ENCODE measurements at places on chromosomes 12 and 14.

GRCh38 chr12:59580050-59580449 is 15.8 kb upstream of the SLC16A7 start:
- no peak overlapping the region for H3K27ac ChIP-seq
- DNase-seq = no peak
- no peak overlapping the region for H3K4me3 ChIP-seq
- no peaks in the 10 kb centered on the region for H3K4me1 ChIP-seq
- no peaks in the 10 kb centered on the region for H3K36me3 ChIP-seq

DNA sequence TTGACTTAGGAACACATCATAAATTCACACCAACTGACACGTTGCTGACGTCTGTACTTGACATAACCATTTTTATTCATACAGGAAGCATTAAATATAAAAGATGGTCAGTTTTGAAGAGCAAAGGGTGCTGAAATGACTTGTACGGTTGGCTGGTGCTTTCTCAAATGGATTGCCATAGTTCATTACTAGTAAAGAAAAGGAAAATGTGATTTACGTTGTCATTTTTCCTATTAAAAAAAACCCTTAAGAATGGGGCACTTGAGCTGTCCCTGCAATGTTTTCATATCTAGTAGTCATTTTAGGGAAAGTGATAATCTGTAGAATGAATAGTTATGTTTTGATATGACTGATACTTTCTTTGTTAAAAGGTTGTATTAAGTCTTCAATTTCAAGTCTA is 22.5 kb upstream of the MANSC4 start:
- no peak overlapping the region for H3K4me3 ChIP-seq
- no peaks in the 10 kb centered on the region for H3K27me3 ChIP-seq
- H3K4me1 ChIP-seq = peaks cover 8% of the 10 kb centered on the region
- DNase-seq = no peak

DNA sequence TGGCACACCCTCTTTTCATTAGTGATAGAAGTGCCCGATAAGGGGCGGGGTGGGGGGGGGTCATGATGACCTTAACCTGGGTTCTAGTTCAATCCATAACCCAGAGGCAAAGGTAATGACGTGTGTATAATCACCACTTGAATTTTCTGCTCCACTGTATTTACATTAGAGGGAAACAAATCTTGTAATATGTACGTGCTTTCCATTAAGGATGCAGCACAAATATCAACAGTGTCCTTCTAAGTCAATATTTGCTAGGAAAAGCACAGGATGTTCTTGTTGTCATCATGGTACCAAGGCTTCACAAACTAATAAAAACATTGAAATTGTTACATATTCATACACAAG is 121.2 kb upstream of the SLC38A2 start:
- no peak overlapping the region for H3K4me3 ChIP-seq
- H3K27me3 ChIP-seq = no peaks in the 10 kb centered on the region
- no peaks in the 10 kb centered on the region for H3K36me3 ChIP-seq
- no peak overlapping the region for H3K27ac ChIP-seq
- peaks cover 11% of the 10 kb centered on the region for H3K4me1 ChIP-seq
- DNase-seq = no peak

DNA sequence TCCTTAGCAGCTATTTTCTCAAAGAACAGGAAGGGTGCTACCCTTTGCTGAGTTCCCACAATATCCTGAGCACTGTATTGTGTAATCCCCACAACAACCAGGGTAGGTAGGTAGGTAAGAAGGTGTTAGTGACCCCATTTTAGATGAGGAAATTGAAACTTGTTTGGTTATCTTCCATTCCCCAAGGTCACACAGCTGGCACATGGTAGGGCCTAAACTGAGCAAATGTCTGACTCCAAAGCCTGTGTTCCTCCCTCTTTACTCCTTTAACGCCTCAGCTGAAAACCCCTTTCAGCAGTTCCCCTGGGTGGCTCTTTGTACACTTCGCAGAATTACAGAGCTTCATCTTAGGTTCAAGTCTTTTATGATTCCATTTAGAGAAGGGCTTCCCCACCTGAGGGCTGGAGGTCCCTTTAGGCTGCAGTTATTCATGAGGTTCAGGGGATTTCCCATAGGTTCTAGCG is 26.5 kb upstream of the RIC8B start:
- DNase-seq = no peak
- peaks cover 20% of the 10 kb centered on the region for H3K27me3 ChIP-seq
- peaks cover 11% of the 10 kb centered on the region for H3K36me3 ChIP-seq

GRCh38 chr12:48601013-48601756 is 31.3 kb upstream of the LALBA start:
- H3K27ac ChIP-seq = no peak overlapping the region
- H3K4me3 ChIP-seq = no peak overlapping the region
- H3K4me1 ChIP-seq = no peaks in the 10 kb centered on the region
- H3K36me3 ChIP-seq = no peaks in the 10 kb centered on the region

DNA sequence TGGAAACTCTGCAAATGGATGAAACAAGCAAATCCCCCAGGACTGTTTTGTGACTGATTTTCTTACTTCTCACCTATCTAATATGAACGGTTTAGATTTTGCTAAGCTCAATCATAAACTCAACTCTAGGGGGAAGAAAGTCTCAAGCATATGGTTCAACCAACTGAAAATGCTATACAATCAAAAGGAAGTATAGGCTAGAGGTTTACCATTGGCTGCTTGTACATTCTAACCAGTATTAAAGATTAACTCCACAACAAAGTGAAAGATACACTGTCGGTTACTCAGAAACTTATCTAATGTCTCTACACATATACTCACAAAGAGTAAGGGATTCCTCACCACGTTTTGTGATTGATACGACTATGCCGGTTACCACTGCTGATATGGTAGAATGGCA is 281.8 kb upstream of the SOX5 start:
- H3K27me3 ChIP-seq = no peaks in the 10 kb centered on the region
- H3K27ac ChIP-seq = no peak overlapping the region
- no peak overlapping the region for H3K4me3 ChIP-seq
- no peak for DNase-seq
- H3K36me3 ChIP-seq = no peaks in the 10 kb centered on the region

DNA sequence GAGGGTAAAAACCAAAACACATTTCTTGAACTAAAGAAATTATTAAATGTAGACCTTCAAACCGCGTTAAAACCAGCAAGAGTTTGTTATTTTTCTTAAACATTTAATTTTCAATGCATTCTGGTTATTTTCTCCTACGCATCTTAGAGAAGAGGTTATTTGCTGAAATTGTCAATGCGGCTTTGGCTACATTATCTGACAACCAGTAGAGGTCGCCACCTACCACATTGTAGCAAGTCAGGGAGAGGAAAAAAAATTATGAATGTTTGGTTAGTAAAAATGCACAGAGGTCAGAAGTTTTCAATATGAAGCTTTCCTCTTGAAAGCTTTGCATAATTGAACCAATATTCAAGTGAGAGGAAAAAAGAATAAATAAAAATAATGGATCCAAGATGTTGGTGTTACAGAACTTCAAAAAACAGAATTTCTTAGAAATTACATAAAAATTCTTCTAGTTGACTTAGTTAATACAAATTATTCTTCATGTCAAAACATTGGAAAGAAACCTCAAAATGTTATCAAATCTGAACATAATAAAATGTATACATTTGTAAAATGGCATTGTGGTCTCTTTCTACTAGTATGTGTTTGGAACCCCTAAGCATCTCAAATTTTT is 159.4 kb upstream of the TMTC2 start:
- H3K4me3 ChIP-seq = no peak overlapping the region
- no peaks in the 10 kb centered on the region for H3K4me1 ChIP-seq
- no peak overlapping the region for H3K27ac ChIP-seq
- peak; percentile 45 for DNase-seq
- H3K27me3 ChIP-seq = no peaks in the 10 kb centered on the region

DNA sequence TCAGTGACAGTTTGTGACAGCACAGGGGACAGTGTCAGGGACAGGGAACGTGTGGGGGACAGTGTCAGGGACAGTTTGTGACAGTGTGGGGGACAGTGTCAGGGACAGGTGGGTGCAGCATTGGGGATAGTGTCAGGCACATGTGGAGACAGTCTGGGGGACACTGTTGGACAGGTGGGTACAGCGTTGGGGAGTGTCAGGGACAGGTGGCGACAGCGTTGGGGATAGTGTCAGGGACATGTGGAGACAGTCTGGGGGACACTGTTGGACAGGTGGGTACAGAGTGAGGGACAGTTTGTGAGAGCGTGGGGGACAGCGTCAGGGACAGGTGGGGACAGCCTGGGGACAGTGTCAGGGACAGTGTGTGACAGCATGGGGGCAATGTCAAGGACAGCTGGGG is 140.0 kb downstream of the TMEM121 start:
- no peaks in the 10 kb centered on the region for H3K27me3 ChIP-seq
- no peak overlapping the region for H3K4me3 ChIP-seq
- no peak overlapping the region for H3K27ac ChIP-seq
- no peaks in the 10 kb centered on the region for H3K36me3 ChIP-seq
- DNase-seq = no peak
